ENCODE measurements at places on chromosomes 3 and 15. TPM values are rescaled to one million over a fixed set of nuclear protein-coding genes. Genes with fewer than 3 reads are reported as not detected.

DNA sequence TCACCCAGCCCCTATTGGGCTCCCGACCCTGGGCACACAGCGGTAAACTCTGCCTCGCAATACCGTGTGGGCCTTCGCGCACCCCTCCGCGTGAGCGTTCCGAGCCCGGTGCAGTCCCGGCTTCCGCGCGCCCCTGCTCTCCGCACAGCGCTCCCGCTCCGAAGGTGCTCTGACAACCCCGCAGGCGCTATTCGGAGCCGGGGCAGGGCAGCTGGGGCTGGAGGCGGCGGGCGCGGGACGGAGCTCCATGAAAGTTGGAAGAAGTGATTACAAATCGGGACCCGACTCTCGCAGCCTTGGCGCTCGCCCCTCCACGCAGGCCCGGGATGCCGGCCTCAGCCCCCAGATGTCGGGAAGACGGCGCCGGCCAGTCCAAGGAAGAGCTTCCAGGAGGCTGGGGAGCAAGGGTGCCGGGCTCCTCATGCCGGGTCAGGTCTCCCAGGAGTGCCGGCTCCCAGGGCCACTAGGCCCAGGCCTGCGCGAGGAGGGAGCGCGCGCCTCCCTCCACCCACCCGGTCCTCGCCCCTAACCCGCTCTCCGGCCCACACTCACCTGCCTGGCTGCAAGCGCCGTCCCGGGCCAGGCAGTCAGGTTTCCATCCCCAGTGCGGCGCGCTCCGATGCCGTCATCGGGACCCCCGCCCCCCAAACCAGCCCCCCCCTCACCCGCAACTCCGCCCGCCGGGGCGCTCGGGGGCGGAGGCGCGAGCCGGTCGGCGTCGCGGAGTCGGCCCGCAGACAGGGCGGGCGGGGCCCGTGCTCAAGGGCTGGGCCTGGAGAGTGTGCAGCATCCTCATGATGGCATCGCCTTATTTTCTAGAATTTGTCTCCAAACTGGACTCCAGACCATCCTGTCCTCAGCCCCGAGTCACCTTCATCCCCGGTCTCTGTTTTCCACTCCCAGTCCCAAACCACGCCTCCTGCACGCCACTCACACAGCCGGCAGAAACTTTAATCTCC, at the start of gene KIF7:
KIF7 (minus strand) TSS at position 621 of the 959 bp plus-strand sequence. CDS start 2,537 bp downstream, outside the sequence.
- no peak for DNase-seq

- DNase-seq = no peak
Observed at GRCh38 chr15:27701956-27702355, 397.2 kb downstream of the OCA2 start.

DNA sequence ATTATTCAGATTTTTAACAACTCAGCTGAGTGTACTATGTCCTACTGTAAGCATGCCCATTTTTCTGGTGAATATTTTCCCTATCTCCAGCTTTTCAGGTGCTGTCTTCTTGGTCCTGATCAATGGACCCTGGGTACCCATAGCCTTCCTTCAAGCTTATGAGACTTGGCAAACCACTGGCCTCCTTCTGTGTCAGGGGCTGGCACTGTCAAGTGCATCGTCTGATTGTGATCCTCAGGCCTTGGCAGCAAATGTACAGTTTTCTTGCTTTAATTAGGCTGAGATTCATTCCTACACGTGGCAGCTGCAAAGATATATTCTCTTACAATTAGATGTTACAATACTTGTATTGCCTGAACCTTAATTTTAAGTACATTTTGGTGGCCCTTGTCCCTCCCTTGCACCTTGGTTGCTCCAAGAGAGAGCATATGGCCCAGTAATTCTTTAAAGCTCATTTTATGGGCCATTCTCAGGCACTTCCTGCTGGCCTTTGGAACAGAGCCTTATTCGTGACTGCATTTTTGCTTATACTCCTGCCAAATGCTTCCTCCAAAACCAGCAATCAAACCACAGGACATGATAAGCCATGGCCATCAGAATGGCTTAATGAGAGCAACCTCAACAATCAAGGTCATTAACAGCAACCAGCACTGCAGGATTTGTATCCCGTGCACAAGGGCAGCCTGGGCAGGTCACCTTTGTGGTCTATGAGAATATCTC, 179.9 kb downstream of the CNTN6 start:
- no peak for DNase-seq

- DNase-seq = no peak
Observed at GRCh38 chr3:99108508-99108907, 207.0 kb upstream of the DCBLD2 start.

- DNase-seq = no peak
Observed at GRCh38 chr3:130894986-130895280, 1.0 kb downstream of the ATP2C1 start.

- DNase-seq = no peak
Observed at GRCh38 chr15:77634266-77634962, 1.7 kb upstream of the LINGO1 start.

DNA sequence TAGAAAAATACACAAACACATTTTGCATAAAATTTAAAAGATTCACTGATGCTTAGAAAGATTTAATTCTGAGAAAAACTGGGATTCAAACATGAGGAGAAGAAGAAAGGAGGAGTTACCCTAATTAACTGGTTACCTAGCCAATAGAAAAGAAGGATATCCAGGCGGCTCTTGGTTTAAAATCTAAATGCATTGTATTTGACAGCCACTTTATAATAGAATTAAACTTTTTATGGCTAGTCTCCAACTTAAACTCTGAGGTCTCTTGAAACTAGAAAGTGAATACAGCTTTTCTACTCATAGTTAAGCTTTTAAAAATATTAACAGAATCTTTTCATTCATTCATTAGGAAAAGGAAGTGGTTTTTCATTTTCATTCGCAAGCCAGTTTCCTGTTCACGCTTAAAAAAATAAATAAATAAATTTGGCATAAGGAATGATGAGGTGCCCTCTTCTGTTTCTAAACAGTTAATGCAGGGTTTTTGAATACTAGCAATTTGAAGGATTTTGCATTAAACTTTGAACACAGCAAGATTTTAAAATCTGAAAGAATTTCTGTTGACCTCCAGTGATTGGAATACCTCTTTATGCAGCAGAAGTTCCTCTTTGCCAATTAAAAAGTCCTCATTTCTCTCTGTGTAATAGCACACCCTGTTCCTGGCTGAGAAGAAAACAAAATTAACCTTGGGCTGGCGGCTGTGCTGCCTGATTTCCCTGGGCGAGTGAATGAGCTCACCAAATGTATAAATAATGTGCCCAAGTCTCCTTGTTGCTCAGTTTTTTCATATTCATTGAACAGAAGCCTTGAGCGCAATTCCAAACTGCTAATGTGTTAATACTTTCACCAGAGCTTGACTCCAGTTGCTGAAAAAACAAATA, 105.1 kb downstream of the ZMAT3 start:
- no peak for DNase-seq

DNA sequence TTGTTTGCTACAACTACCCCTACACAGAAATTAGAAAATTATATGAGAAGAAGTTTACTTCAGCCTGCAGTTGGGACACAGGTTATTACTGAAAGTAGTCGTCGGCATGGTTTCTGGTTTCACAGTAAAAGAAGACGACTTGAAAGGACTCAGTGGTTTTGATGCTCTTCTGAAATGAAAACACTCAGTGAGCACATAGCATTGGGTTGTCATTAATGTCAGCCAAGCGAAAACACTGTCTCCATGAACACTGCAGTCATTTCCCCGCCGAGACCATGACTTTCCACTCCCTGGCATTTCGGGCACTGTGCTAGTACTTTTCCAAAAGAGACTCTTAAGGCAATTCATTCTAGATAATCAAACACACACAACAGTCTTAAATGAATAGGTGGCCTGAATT, 69.2 kb upstream of the ICE2 start:
- DNase-seq = no peak

DNA sequence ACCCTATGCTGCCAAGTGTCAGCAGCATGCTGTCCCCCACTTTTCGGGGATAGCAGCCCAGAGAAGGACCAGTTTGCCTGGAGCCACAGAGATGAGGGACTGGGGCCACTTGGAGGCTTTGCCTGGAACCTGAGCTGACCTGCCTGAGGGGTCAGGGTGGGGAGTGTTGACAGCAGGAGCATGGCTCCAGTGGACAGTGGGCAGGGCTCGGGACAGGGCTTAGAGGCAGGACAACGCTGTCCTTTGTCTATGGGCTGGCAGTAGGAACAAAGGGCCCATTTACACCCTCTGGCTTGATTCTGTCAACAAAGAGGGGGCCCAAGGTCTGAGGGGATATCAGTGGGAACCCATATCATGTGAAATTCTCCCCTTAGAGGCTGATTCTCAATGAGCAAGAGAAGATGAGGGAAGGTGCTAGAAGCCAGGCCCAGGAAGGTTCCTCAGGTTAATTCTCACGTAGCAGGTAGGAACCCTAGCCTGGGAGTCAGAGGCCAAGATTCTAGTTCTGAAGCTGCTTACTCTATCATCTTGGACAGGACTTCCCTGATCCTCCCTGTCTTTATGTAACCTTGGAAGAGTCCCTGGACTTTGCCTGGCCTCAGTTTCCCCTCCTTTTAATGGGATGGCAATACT, 29.7 kb upstream of the HHATL start:
- no peak for DNase-seq

GRCh38 chr3:95055288-95055687, 992.4 kb downstream of the NSUN3 start:
- no peak for DNase-seq

DNA sequence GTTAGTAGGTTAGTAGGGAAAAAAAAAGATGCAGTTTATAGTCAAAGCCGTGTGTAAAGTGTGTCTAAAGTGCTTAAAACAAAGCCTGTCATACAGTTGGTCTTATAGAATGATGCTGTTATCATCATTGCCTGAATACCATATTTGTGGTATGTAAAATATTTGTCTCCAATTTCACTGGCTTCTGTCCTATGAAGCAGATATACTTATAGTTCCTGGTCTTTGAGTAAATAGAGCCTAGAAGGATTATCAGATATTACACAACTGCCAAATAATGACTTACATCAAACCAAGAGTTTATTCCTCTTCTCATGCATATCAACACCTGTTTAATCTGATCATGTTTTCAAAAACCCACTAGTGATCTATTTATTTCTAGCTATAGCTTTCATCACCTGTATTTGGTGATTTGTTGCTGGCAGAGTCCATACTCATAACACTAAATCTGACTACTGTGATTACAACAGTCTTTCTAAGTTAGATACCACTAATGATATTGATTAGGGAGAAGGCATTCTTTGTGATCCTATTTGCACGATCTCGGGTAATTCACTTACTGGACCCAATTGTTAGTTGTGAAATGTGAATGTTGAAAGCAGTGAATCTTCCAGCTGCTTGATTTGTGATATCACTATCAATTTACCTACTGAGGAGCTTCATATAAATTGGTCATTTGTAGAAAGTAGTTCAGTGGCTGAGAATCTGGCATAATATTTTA, 413.7 kb downstream of the LPP start:
- no peak for DNase-seq

GRCh38 chr15:23438816-23439466, 8.1 kb downstream of the GOLGA6L2 start:
- no peak for DNase-seq

GRCh38 chr15:89164712-89165211, 56.6 kb downstream of the RLBP1 start:
- DNase-seq = no peak

DNA sequence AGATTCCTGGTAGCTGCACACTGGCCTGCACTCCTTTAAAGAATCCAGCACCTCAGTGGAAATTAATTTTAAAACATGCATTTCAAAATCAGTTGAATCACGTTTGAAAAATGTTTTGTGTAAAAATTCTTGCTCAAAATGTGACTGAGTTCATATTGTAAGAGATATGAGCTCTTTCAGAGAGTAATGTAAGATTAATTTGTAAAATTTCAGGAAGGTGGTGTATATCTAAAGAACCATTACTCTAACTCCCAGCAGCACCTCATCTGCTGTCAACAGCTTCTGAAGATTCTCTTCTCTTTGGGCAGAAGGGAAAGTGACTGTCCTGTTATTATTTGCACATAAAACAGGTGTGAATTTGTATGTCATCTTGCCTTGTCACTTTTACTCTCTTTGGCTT, 97.5 kb upstream of the PLXNA1 start:
- DNase-seq = no peak

DNA sequence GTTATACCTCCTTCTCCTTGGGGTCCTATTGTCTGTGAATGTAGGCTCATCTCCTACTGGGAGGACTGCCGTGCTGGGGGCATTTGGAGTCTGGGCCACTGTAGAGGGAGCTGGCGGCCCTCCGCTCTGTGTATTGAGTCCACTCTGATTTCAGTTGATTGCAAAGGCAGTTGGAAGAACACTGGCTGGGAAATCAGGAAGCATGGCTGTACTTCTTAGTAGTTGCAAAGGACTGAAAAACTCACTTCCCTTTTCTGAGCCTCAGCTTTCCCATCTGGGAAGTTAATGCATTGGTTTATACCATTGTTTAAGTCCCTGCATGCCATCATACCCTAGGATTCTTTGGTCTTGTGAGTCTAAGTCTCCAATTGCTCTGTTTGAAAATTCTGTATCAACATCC, 46.7 kb downstream of the TMED3 start:
- DNase-seq = no peak

- no peak for DNase-seq
Observed at GRCh38 chr3:197546307-197547085, 9.3 kb downstream of the BDH1 start.

GRCh38 chr3:177525987-177526712, 328.9 kb upstream of the TBL1XR1 start:
- DNase-seq = no peak

DNA sequence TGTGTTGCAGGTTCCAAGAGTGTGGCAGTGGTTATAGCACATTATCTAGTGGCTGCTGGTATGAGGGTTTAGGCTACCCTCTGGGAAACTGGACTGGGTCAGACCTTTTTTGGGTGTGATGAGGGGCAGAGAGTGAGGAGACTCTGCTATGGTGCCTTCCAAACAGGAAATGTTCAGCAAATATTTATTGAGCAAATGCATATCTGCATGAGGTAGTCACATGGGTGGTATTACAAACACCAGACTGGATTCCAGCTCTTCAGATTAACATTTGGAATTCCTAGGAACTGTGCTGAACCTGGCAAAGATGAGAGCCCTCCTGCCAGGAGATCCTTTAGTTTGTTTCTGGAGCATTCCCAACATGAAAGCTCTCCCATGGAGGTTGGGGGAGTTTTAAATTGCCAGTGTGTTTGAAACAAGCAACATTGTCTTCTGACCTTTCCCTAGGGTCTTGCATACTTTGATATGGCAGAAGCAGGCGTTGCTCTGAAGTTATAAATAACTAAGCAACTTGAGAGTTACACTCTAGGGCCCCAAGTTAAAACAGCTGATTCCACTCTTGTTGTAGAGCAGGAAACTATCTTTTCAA, 341.2 kb upstream of the C2CD4B start:
- no peak for DNase-seq

The TSC22D2 gene
- 19.8 TPM for total RNA-seq

The CP gene
- 225 TPM for total RNA-seq

The AADAC gene
- not detected for total RNA-seq

The SCG3 gene
- total RNA-seq = not detected

The SCN5A gene
- total RNA-seq = 0.29 TPM

The HACL1 gene
- 28.8 TPM for total RNA-seq

The TF gene
- 8.5 TPM for total RNA-seq

All from breast epithelium (tissue), 4 donors.